T-helper 17 cell (primary cell): ENCODE measurements at places on chromosomes 1 and 21. TPM values are rescaled to one million over a fixed set of nuclear protein-coding genes. Genes with fewer than 3 reads are reported as not detected.

GRCh38 chr1:151458802-151459330 is 428 bp downstream of the POGZ start:
- H3K27ac ChIP-seq = peak overlapping the region; percentile 98
- H3K27me3 ChIP-seq = peaks cover 18% of the 10 kb centered on the region
- DNase-seq = peak; percentile 49
- H3K36me3 ChIP-seq = peaks cover 7% of the 10 kb centered on the region

GRCh38 chr21:45353200-45353599 is 51.8 kb upstream of the COL18A1 start:
- H3K36me3 ChIP-seq = no peaks in the 10 kb centered on the region
- DNase-seq = no peak
- H3K4me1 ChIP-seq = peaks cover 7% of the 10 kb centered on the region
- H3K27me3 ChIP-seq = peaks cover 28% of the 10 kb centered on the region
- H3K27ac ChIP-seq = no peak overlapping the region

DNA sequence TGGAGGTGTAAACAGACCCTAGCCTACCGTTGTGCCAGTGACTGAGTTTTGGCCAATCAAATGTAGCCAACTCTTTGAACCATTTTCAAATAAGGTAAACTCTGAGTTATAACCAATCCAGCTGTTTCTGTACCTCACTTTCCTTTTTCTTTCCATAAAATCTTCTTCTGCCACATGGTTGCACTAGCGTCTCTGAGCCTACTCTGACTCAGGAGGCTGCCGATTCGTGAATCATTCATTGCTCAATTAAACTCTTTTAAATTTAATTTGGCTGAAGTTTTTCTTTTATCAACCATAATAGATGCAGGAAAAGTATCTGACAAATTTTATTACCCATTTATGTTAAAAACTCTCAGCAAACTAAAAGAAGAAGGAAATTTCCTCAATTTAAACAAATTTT is 111.5 kb upstream of the LYPLAL1 start:
- H3K27me3 ChIP-seq = no peaks in the 10 kb centered on the region
- H3K4me1 ChIP-seq = no peaks in the 10 kb centered on the region
- H3K27ac ChIP-seq = no peak overlapping the region
- H3K36me3 ChIP-seq = no peaks in the 10 kb centered on the region
- H3K4me3 ChIP-seq = no peak overlapping the region

DNA sequence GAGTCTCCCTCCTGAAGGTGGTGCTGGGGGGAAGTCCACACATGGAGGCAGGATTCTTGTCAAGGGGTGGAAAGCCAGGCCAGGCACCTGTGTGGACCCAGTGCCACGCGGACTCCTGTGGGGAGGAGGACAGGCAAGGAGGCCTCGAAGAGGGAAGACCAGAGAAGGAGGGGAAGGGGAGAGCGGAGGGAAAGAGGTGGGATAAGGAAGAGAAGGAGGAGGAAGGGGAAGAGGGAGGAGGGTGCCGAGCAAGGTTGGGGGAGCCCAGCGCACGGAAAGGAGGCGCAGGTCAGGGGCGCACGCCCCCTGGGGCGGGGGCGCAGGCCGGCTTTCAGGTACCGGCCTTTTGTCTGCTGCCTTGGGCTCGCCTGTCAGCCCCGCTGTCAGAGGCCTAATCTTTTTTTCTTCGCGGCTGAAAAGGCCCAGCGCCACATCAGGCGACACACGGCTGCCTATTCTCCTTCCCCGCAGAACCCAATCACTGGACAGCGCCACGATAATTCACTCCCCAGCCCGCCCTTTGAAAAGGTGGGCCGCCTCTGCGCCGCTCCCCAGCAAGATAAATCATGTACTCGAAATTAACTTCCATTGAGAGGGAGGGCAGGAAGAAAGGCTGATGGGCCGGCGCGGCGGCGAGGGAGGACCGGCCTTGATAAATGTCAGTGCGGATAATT is 42.5 kb downstream of the PRDM16 start:
- H3K27me3 ChIP-seq = peaks cover 11% of the 10 kb centered on the region
- H3K27ac ChIP-seq = no peak overlapping the region
- no peak for DNase-seq
- H3K4me3 ChIP-seq = no peak overlapping the region

DNA sequence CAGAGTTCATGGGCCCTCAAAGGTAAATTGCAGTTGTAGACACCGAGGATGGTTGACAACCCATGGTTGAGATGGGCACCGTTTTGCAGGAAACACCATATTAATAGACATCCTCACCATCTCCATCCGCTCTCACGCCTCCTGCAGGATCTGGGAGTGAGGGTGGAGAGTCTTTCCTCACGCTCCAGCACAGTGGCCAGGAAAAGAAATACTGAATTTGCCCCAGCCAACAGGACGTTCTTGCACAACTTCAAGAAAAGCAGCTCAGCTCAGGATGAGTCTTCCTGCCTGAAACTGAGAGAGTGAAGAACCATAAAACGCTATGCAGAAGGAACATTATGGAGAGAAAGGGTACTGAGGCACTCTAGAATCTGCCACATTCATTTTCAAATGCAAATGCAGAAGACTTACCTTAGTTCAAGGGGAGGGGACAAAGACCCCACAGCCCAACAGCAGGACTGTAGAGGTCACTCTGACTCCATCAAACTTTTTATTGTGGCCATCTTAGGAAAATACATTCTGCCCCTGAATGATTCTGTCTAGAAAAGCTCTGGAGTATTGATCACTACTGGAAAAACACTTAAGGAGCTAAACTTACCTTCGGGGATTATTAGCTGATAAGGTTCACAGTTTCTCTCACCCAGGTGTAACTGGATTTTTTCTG is 9.3 kb downstream of the SLAMF8 start:
- no peak overlapping the region for H3K27ac ChIP-seq
- no peak for DNase-seq
- H3K27me3 ChIP-seq = peaks cover 8% of the 10 kb centered on the region
- peaks cover 4% of the 10 kb centered on the region for H3K36me3 ChIP-seq

- peak; percentile 46 for DNase-seq
- H3K27me3 ChIP-seq = no peaks in the 10 kb centered on the region
- no peak within 1 kb of the TSS for H3K4me3 ChIP-seq
- H3K27ac ChIP-seq = peak within 1 kb of the TSS; percentile 96
- peaks cover 34% of the 10 kb centered on the region for H3K4me1 ChIP-seq
These were observed at the start of gene PCNX2 for GRCh38 chr1:233295237-233295974. PCNX2 (minus strand) TSS chr1:233295725; CDS start chr1:233295478, 247 bp downstream.

GNB1 gene
- 236 TPM for total RNA-seq

S100A7 gene
- total RNA-seq = not detected

TPTE gene
- not detected for total RNA-seq

PPIAL4G gene
- total RNA-seq = 0.42 TPM

SNX27 gene
- total RNA-seq = 22.8 TPM

KRTAP21-2 gene
- not detected for total RNA-seq

CREG1 gene
- 7.3 TPM for total RNA-seq
